ENCODE measurements at places on chromosomes 13 and 19. TPM values are rescaled to one million over a fixed set of nuclear protein-coding genes. Genes with fewer than 3 reads are reported as not detected.
A peak's percentile ranks its signal among the peaks of the same experiment; 100 is the strongest.

DNA sequence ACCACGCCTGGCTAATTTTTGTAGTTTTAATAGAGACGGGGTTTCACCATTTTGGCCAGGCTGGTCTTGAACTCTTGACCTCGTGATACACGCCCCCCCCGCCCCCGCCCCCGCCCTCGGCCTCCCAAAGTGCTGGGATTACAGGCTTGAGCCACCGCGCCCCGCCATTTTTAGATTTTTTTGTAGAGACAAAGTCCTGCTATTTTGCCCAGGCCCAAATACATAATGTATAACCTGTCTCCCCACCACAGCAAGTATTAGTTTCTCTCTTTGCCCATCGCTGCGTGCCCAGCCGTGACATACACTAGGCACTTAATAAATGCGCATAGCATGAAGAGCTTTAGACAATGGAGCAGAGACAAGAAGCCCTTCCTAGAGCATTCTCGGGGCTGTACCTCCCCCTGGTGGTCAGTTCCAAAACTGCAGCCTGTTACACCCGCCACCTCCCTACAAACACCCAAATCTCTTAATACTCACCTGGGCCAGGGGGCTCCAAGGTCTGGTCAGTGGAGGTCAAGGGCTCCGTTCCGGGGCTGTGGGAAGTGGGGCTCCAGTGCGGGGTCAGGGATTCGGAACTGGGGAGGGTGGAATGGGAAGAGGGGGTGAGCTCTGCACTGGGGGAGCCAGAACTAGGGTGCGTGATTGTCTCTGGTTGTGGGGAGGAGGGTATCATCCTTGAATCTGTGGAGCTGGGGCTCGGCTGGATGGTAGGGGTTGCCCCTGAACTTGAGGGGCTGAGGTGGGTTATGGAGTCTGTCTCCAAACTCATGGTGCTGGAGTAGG is 22.5 kb downstream of the IQCN start:
- H3K36me3 ChIP-seq, result no peaks in the 10 kb centered on the region
- H3K4me1 ChIP-seq, result peaks cover 7% of the 10 kb centered on the region
- peaks cover 22% of the 10 kb centered on the region for H3K27me3 ChIP-seq

Gene DAND5
- total RNA-seq, result not detected

- no peak overlapping the region for H3K4me3 ChIP-seq
- no peak for DNase-seq
- H3K4me1 ChIP-seq, result peaks cover 2% of the 10 kb centered on the region
- no peaks in the 10 kb centered on the region for H3K36me3 ChIP-seq
- peaks cover 17% of the 10 kb centered on the region for H3K27me3 ChIP-seq
Measured at GRCh38 chr13:39244561-39245230, 206.4 kb downstream of the NHLRC3 start.

Gene SOHLH2
- total RNA-seq, result not detected

DNA sequence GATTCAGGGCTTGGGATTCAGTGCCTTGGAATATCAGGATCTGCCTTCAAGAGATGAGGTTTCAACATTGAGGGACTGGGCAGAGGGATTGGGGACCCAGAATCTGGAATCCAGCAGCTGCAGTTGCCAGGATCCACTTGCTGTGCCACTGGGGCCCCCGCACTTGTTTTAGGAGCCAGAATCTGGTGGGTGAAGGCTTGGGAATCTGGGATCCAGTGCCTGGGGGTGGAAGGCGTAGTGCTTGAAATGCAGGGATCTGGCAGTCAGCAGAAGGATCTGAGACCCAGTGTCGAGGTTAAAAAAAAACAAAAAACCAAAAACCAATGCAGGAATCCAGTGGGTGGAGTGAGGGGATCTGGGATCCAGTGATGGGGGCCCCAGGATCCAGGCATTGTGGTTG is 7.3 kb upstream of the SLC25A41 start:
- H3K4me3 ChIP-seq, result no peak overlapping the region
- H3K27ac ChIP-seq, result no peak overlapping the region
- H3K36me3 ChIP-seq, result peaks cover 1% of the 10 kb centered on the region

Gene ZNF536
- not detected for total RNA-seq

DNA sequence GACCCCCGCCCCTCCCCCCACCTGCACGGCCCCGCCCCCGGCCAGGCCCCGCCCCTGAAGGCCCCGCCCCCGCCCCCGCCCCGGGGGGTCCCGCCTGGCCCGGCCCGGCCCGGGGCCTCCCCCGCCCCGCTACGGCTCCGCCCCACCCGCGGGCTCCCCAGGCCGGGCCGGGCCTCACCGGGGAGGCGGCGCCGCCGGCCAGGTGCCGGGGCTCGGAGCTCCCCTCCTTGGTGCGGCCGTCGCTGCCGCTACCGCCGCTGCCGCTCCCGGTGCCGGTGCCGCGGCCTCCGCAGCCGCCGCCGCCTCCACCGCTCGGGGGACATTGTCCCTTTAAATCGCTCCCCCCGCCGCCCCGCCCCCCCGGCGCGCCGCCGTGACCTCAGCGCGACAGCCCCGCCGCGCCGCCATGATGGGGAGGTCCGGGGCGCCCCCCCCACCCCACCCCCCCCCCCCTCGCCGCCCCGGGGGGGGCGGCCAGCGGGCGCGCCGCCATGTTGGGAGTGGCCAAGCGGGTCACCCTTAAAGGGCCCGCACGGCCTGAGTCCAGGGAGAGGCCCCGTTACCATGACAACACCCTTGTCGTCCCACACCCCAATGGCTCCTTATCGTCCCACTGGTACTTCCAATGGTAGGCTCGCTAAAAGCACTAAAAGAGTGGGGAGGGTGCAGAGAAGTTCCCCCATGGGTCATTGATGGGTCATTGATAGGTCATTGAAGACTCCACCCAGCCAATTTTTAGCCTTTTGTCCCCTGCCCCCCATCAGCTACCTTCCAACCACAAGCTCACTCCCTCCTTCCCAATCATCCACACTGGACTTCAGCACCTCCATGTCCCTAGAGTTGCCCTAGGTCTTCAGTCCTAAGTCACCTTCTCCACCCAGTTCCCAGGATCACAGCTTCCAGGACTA is at the start of gene WIZ:
Gene WIZ (minus strand): TSS at position 337 of the 908 bp plus-strand sequence. CDS start 1,649 bp downstream, outside the sequence.
- peaks cover 44% of the 10 kb centered on the region for H3K36me3 ChIP-seq
- peak; percentile 94 for DNase-seq
- H3K27ac ChIP-seq, result peak within 1 kb of the TSS; percentile 92
- no peaks in the 10 kb centered on the region for H3K27me3 ChIP-seq
- peaks cover 30% of the 10 kb centered on the region for H3K4me1 ChIP-seq

Gene FXYD3
- total RNA-seq, result not detected

DNA sequence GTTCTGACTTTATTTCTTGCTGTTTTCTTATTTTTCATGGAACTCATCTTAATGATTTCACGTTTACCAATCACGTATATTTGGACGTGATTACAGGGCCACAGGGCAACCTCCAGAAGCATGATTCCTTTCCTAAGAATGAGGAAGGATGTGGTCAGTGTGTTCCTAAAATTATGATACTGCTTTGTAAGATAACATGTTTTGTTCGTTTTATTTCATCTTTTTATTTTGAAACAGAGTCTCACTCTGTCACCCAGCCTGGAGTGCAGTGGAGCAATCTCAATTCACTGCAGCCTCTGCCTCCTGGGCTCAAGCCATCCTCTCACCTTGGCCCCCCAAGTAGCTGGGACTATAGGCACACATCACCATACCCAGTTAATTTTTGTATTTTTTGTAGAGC is 24.8 kb upstream of the LAIR1 start:
- no peak for DNase-seq
- H3K4me3 ChIP-seq, result peak overlapping the region; percentile 87
- H3K4me1 ChIP-seq, result peaks cover 30% of the 10 kb centered on the region
- H3K27me3 ChIP-seq, result peaks cover 22% of the 10 kb centered on the region
- H3K27ac ChIP-seq, result no peak overlapping the region

DNA sequence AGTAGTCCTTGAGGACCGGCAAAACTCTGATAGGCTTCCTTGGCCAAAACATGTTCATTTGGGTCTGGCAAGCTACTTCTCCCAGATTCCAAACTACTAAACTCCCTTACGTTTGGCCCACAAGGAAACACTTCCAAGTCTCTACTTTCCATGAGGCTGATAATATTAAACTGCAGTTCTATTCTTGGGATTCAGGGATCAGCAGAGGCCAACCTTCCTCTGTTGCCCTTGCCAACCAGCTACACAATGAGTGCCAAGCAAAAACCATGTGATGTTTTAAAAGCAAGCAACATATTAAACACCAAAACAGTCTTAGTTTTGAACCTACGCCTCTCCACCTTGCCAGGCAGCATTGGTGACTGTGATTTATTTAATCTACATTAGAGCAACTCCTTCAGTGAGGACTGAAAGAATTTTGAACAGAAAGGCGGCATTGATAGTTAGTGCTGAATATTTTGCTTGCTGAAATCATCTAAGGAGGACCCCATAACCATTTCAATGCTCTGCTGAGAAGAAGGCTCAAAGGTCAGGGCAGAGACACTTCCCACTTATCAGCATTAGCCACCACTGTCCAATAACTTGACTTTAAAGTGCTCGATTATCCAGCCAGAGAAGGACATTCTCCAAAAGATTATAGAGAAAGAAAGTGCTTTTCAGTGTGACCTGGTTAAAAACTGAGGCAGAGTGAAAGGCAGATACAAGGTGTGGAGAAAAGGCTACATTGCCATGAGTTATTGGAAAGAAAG is 287.1 kb downstream of the TBC1D4 start:
- no peaks in the 10 kb centered on the region for H3K4me1 ChIP-seq
- peaks cover 10% of the 10 kb centered on the region for H3K27me3 ChIP-seq
- no peak overlapping the region for H3K4me3 ChIP-seq

GRCh38 chr19:10412257-10412977 is 7.9 kb upstream of the PDE4A start:
- H3K4me3 ChIP-seq, result peak overlapping the region; percentile 69
- peaks cover 17% of the 10 kb centered on the region for H3K36me3 ChIP-seq
- peaks cover 70% of the 10 kb centered on the region for H3K4me1 ChIP-seq
- peak overlapping the region; percentile 90 for H3K27ac ChIP-seq

Gene METTL21C
- total RNA-seq, result not detected

Gene MBD3L3
- total RNA-seq, result not detected

Gene PRODH2
- total RNA-seq, result not detected

DNA sequence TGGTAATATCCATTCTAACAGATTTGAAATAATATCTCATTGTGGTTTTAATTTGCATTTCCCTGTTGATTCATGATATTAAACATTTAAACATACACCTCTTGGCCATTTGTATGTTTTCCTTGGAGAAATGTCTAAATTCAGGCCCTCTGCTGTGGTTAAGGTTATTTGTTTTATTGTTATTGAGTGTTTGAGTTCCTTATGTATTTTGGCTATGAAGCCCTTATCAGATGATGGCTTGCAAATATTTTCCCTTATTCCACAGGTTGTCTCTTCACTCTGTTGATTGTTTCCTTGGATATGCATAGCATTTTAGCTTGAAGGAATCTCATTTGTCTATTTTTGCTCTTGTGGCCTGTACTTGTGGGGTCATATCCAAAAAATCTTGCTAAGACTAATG is 303.6 kb downstream of the GPC5 start:
- no peaks in the 10 kb centered on the region for H3K4me1 ChIP-seq
- H3K27me3 ChIP-seq, result no peaks in the 10 kb centered on the region

DNA sequence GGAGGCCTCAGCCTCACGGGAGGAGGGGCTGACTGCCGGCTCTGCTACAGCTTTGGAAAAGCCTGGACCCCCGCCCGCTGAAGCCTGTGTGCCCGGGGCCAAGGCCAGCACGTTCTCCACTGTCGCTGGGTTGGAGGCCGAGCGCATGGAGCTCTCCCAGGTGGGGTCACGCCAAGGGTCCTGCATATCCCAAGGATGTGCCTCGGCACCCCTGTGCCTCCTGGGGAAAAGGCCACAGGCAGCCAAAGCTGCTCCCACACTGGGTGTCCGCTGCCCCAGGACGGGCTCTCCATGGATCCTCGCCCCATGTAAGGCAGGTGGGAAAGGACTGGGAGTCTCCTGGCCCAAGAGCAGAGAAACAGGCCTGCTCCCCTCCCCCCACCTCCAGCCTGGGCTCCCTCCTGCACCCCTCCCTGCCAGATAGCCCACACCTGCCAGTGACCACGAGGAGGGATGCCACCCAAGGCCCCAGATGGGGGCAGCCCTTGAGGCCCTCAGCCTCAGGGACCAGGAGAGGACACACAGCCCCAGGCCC is 64.0 kb downstream of the MLLT1 start:
- H3K27me3 ChIP-seq, result no peaks in the 10 kb centered on the region
- peaks cover 4% of the 10 kb centered on the region for H3K36me3 ChIP-seq
- no peak overlapping the region for H3K27ac ChIP-seq
- peaks cover 2% of the 10 kb centered on the region for H3K4me1 ChIP-seq

DNA sequence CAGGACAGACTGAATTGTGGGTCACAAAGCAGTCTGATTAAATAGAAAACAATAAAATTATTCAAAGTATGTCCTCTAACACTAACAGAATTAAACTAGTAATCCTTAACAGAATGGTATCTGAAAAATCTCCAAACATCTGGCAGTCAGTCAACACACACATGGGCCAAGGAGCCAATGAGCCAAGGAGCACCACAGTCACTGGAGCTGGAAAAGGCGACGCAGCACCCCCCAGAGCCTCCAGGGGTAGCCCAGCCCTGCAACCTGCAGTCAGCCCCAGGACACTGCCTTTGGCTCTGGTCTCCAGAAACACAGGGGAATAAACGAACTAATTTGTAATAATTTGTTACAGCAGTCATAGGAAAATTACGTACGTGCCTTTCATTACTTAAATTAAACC is 12.3 kb downstream of the TUBGCP3 start:
- no peak overlapping the region for H3K4me3 ChIP-seq
- DNase-seq, result no peak
- H3K36me3 ChIP-seq, result peaks cover 17% of the 10 kb centered on the region
- peaks cover 35% of the 10 kb centered on the region for H3K4me1 ChIP-seq
- no peak overlapping the region for H3K27ac ChIP-seq

Gene IFNL1
- not detected for total RNA-seq

Gene ZNF607
- 2.8 TPM for total RNA-seq

Gene MIR17HG
- 52.9 TPM for total RNA-seq

Gene SHISA2
- 2.2 TPM for total RNA-seq

Gene LILRA2
- not detected for total RNA-seq

DNA sequence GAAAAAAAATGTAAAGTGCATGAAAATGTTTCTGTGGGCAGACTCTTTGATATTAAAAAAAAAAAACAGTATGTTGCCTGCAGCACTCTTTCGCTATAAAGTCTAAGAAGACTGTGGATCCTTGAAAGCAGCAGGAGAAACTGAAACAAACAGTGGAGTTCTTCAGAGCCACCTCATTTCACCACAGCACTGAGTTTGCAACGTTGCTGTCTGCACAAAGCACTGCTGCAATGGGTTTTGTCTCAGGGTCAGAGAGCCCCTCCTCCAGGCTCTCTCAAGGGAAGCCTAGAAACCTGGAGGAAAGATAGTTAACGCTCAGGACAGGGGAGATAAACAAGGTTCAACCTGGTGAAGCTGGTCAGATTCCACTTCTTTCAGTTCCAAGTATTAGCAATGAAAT is 248.7 kb downstream of the EFNB2 start:
- no peak overlapping the region for H3K27ac ChIP-seq
- H3K36me3 ChIP-seq, result no peaks in the 10 kb centered on the region
- H3K27me3 ChIP-seq, result no peaks in the 10 kb centered on the region
- H3K4me1 ChIP-seq, result no peaks in the 10 kb centered on the region
- DNase-seq, result no peak
- no peak overlapping the region for H3K4me3 ChIP-seq

Data from activated CD4-positive, alpha-beta T cell treated with anti-CD3 and anti-CD28 coated beads, Interleukin-2, amount 10 ng/mL, durations not matched to agents 24 days and 14 days (primary cell).